Karpas-422 (cell line): ENCODE measurements at places on chromosomes 12 and 14. TPM values are rescaled to one million over a fixed set of nuclear protein-coding genes. Genes with fewer than 3 reads are reported as not detected.

Gene TPH2
- not detected in 2 replicates for total RNA-seq

Gene ETFBKMT
- total RNA-seq: 1.0 and 1.5 TPM in 2 replicates

GRCh38 chr12:32615441-32615840 lies 63.7 kb upstream of the DNM1L start:
- no peaks in the 10 kb centered on the region for H3K4me1 ChIP-seq
- no peaks in the 10 kb centered on the region for H3K36me3 ChIP-seq
- H3K4me3 ChIP-seq: no peak overlapping the region
- no peak for DNase-seq

GRCh38 chr14:33914676-33915516 lies 36.0 kb downstream of the EGLN3 start:
- no peak for DNase-seq
- H3K4me1 ChIP-seq: peaks cover 15% of the 10 kb centered on the region
- no peaks in the 10 kb centered on the region for H3K27me3 ChIP-seq
- H3K27ac ChIP-seq: no peak overlapping the region

DNA sequence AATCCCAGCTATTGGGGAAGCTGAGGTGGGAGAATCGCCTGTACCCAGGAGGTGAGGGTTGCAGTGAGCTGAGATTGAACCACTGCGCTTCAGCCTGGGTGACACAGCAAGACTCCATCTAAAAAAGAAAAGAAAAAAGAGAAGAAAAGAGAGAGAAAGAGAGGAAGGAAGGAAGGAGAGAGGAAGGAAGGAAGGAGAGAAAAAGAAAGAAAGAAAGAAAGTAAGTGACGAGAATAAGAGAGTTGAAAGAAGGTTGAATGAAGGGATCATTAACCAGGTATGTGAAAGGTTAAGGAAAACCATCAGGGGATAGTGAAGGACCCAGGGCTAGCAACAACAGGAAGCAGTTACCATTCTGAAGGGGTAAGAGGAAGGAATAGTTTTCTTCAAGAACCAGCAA lies 4.2 kb upstream of the DTD2 start:
- no peak overlapping the region for H3K27ac ChIP-seq
- H3K4me3 ChIP-seq: no peak overlapping the region
- peaks cover 15% of the 10 kb centered on the region for H3K4me1 ChIP-seq
- H3K36me3 ChIP-seq: no peaks in the 10 kb centered on the region
- no peak for DNase-seq

GRCh38 chr14:61495809-61496208 lies 174.4 kb downstream of the PRKCH start:
- no peak overlapping the region for H3K4me3 ChIP-seq
- no peaks in the 10 kb centered on the region for H3K36me3 ChIP-seq
- no peaks in the 10 kb centered on the region for H3K27me3 ChIP-seq
- H3K4me1 ChIP-seq: peaks cover 27% of the 10 kb centered on the region

DNA sequence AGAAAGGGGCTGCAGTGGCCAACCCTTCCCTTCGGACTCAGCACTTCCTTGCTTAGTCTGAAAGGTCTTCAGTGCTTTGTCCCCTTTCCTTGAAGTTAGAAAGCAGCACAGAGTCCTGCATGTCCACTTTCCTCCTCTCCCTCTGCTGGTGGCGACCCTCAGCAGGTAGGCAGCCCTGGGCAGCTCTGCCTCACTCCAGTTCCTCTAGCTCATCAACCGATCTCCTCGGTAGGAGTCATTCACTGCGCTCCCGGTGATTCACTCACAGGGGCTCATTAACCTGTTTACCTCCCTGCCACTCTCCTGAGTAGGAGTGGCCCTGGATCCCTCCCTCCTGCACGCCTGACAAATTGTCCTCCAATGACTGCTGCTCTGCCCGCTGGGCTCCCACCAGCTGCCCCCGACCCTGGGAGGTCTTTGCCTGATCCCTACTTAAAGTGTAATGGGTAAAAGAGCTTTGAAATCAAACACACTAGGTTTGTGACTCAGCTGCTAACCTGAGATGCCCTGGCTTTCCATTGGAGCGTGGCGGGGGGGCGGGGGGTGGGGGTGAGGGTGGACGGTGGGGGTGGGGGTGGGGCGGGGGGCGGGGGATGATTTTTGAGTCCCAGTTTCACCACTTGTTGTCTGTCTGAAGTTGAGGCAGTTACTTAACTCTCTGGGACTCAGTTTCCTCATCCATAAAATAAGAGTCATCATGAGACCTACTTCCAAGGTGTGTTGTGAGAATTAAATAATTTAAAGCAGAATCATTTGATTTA lies 4.2 kb downstream of the SCNN1A start:
- peaks cover 2% of the 10 kb centered on the region; the same call in 1 of the 2 replicates for H3K4me1 ChIP-seq
- no peaks in the 10 kb centered on the region for H3K27me3 ChIP-seq
- DNase-seq: no peak
- no peak overlapping the region for H3K27ac ChIP-seq

GRCh38 chr12:127538316-127538715 lies 728.7 kb upstream of the TMEM132C start:
- no peak overlapping the region for H3K4me3 ChIP-seq
- no peak overlapping the region for H3K27ac ChIP-seq
- H3K4me1 ChIP-seq: no peaks in the 10 kb centered on the region
- H3K27me3 ChIP-seq: no peaks in the 10 kb centered on the region

DNA sequence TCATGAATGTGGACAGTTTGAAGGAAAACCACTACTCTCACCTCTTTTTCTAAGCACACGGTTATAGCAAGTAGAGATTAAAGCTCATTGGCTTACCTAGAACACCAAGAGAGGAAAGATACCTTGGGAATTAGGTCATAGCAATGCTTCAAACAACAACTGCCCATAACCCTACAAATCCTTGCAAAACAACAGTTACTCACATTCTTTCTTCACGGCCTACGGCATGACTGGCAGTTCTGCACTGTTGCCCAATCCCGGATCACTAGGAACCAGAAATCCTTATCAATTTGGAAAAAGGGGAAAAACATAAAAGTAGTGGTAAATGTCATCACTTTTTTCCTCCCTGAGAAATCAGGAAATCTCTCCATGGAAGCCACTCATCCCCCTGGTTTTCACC lies 9.6 kb upstream of the ISM2 start:
- DNase-seq: no peak
- H3K4me3 ChIP-seq: no peak overlapping the region
- H3K36me3 ChIP-seq: peaks cover 47% of the 10 kb centered on the region
